ENCODE measurements at places on chromosomes 3 and 15.

- peak; percentile 55 for DNase-seq
Measured at GRCh38 chr15:72785432-72785831, 1.9 kb upstream of the ADPGK start.

DNA sequence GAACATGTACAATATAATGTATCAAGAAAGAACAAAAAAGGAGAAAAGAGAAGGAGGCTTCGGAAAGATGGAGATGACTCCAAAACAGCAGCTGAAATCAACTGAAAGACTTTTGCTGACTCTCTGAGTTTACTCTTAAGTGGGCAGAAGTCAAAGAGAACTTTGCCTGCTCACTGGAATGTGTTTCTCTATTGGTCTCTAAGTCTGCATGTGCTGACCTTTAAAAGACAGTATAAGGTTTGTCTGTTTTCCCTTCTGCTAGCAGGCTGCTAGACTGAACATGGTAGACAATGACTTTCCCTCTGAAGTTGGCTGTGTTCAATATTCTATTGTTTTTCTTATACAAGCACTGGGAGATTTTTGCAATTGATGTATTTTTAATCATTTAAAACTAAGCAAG, 7.2 kb upstream of the MAP4 start:
- no peak for DNase-seq

GRCh38 chr15:44666210-44667038, 3.0 kb upstream of the SPG11 start:
- no peak for DNase-seq

DNA sequence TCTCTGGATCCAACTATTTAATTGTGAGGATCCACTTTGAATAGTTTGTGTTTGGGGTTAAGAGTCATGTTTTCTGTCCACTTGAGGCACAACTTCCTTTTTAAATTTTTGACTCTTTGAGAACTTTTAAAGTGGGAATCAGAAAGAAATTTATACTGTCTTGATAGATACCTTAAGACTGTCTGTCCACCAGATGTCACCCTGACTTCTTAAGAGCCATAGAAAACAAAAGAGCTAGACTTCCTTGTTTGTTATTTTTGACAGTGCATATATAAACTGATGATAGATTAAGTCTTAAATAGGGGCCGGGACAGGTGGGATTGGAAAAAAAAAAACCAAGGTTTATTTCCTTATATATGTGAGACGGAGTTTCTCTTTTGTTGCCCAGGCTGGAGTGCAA, 52.1 kb upstream of the WDR72 start:
- no peak for DNase-seq

DNA sequence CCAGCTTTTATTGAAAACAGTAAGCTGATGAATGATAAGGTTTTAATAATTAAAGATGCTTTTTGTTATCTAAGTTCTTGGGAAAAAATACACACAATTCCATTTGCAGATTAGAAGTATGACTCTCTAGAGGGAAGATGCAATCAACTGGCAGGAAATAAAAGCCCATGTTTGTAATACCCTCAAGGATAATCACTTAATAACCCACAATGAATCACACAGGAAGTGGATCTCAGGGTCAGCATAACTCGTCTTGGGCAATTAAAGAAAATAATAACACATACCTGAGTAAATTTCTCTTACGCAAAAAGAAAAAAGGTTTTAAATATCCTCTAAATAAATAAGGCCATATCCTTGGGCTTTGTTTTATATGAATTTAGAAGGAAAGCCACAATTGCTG, 9.4 kb upstream of the EID1 start:
- no peak for DNase-seq

- DNase-seq = no peak
Measured at GRCh38 chr3:57587905-57588304, 9.2 kb downstream of the ARF4 start.

GRCh38 chr15:70248116-70249025, 150.7 kb upstream of the TLE3 start:
- DNase-seq = no peak

DNA sequence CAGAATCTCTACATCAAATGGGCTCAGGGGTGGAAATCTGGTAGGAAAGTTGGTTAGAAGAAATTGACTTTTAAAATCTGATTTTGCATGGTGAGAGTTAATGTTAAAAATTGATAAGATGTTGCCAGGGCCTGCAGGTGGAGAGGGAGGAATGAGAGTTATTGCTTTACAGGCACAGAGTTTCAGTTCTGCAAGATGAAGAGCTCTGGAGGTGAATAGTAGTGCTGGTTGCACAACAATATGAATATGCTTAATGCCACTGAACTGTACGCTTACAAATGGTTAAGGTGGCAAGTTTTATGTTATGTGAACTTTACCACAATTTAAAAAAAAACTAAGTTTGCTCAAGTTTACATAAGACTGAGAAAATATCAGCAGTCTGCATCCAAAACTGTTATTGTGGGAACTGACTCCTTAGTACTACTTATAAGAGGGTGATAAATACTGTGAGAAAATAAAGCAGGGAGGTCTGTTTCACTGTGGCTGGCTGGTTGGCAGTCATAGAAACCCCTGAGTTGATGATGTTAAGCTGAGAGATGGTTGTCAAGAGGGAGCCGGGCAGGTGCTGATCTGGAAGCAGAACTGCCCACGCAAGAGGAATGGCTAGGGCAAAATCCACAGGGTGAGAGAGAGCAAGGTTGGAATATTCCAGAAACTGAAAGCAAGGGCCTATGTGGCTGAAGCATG, 144.9 kb downstream of the EDEM1 start:
- DNase-seq = no peak

DNA sequence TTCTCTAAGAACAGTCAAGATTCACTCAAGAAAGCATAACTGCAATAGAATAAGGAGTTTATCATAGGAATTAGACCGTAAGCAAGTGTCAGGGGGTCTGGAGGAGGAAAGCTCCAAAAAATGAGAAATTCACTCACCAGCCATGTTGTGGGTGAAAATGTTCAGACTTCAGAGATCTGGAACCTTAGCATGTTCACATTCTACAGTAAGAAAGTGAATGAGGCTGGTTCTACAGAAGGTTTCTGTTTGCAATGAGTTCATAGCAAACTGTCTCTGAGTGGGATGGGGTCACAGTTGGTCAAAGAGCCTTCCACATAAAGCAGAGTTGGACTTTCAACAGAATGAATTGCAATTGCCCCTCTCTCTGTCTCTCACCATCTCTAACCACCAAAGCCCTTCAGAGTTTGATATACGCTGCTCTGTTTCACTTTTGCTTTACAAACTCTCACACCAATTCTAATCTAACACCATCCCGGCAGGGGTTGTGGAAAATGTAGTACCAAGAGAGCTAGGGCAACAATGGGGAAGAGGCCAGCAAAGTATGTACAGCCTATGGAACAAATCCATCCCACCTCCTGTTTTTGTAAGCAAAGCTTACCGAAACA, 581.8 kb upstream of the UBE2E2 start:
- no peak for DNase-seq

DNA sequence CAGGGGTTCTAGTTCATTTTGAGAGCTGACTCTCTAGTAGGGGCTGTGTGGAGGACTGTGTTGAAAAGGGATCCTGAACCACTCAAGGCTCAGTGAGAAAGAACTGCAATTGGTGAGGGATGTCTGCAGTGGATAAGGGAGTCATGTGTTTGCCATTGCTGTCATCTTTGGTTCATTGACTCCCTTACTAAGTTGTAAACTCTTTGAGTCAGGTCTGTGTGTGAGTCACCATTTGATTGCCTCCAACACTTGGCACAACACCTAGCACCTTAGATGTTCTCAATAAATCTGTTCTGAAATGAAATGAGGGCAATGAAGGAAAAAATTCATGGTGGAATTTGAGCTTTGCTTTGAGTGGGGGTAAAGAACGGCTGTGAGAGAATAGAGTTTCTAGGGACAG, 51.7 kb downstream of the PLS1 start:
- DNase-seq = no peak

DNA sequence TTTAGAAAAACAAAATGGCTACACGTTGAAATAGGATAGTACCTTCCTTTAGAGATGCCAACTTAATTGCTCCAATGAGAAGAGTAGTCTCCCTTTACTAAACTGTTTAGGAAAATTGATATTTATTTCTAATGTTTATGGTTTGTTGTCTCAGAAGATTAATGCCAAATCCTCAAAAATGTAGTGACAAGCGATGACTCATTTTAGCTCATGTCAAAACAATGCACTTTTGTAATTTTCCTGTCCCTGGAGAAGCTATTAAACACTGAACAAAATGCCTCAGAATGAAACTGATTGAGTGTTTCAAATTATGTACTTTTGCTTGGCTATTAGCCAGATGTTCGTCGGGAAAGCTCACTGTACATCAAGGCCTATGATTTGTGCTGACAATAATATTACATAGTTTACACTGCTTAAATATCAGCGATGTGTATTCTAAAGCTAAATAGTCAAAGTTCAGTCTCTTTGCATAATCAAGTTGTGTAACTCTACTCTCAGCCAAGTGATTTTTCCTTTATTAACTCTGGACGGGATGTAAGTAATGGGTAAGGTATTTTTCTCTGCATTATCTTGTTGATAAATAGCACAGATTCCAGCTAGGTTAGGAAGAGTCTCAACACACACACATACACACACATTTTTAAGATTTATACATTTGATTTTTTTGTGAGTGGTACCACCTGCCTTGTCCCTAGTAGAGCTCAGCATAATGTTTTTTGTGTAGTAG, 83.7 kb downstream of the CMSS1 start:
- no peak for DNase-seq

DNA sequence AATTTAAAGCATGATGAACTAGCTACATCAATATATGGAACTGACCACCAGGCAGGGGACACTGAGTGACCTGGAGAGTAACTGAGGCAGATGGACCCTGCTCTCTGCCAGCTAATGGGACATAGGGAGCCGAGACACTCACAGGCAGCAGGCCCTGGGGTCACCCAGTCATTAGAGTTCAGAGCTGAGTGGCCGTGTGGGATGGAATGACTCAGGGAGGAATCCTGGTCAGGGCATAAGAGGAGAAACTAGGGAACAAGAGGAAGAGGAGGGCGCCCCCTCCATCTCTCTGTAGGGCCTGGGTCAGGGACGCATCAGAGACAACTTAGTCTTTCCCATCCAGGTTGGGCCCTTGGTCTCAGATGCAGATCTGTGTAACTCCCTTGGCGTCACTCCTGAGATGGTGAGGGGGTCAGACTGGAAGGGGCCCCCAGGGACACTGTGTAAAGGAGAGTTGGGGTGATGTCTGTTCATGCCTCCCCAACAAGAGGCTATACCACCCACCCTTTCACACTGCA, 39.8 kb downstream of the CCDC12 start:
- no peak for DNase-seq

- DNase-seq = no peak
Measured at GRCh38 chr3:14768881-14769280, 49.9 kb upstream of the FGD5 start.

- DNase-seq = no peak
Measured at GRCh38 chr3:160253298-160253697, 28.1 kb downstream of the C3orf80 start.

- no peak for DNase-seq
Measured at GRCh38 chr15:40097968-40098476, 10.7 kb downstream of the BMF start.

DNA sequence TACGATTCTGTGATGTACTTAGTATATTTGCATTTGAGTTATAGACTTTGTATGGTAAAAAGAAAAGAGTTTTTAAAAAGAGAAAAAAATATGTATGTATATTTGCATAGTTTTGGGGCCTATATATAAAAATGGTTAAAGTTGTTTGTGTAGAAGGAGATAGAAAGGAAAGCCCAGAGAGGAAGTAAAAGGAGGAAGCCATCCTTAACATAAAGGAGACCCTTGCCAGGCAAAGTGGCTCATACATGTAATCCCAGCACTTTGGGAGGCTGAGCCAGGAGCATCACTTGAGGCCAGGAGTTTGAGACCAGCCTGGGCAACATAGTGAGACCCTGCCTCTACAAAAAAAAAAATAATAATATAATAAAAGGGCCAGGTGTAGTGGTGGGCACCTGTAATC, 8.4 kb downstream of the SNAP23 start:
- DNase-seq = no peak

- no peak for DNase-seq
Measured at GRCh38 chr3:165233501-165234195, 37.5 kb upstream of the SLITRK3 start.

- DNase-seq = no peak
Measured at GRCh38 chr15:29149738-29150075, 119.9 kb downstream of the NSMCE3 start.

Measured in activated gamma-delta T cell treated with anti-CD3 and anti-CD28 coated beads, Interleukin-2, amount 50 U/mL, for 16 hours (primary cell).